Substantia nigra (tissue), 51 donors: ENCODE measurements at places on chromosomes 2 and 18.

DNA sequence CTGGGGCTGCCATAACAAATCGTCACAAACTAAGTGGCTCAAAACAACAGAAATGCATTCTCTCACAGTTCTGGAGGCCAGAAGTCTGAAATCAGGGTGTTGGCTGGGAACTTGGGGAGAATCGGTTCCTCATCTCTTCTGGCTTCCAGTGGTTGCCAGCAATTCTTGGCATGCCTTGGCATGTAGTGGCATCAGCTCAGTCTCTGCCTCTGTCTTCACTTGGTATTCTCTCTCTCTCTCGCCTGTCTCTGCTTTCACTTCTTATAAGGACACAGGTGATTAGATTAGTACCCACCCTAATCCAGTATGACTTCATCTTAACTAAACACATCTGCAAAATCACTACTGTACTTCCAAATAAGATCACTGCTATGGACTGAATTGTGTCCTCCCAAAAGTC is 695.4 kb upstream of the ID2 start:
- DNase-seq = no peak

GRCh38 chr2:231200805-231201474 is 2.5 kb downstream of the ARMC9 start:
- no peak for DNase-seq

- DNase-seq = no peak
Observed at GRCh38 chr2:110903548-110903947, 171.2 kb downstream of the ACOXL start.

GRCh38 chr2:19178175-19178574 is 180.2 kb downstream of the OSR1 start:
- DNase-seq = no peak

GRCh38 chr18:48609820-48610815 is 71.3 kb downstream of the CTIF start:
- DNase-seq = no peak

- DNase-seq = no peak
Observed at GRCh38 chr2:196128749-196129148, 42.6 kb downstream of the STK17B start.

DNA sequence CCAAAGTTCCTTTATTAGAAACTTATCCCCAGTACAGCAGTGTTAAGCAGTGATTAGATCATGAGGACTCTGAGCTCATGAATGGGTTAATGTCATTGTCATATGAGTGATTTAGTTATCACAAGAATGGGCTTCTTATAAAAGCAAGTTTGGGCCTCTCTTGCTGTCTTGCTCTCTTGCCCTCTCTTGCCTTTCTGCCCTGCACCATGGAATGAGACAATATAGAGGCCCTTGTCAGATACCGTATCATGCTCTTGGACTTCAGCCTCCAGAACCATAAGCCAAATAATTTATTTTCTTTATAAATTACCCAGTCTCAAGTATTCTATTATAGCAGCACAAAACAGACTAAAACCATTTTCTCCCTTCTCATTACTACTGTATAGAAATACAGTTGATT is 125.8 kb downstream of the TRABD2A start:
- DNase-seq = no peak

- DNase-seq = no peak
Observed at GRCh38 chr2:55223958-55224760, 7.9 kb downstream of the CLHC1 start.

- no peak for DNase-seq
Observed at GRCh38 chr18:39571511-39571910, 2005.9 kb upstream of the CELF4 start.

DNA sequence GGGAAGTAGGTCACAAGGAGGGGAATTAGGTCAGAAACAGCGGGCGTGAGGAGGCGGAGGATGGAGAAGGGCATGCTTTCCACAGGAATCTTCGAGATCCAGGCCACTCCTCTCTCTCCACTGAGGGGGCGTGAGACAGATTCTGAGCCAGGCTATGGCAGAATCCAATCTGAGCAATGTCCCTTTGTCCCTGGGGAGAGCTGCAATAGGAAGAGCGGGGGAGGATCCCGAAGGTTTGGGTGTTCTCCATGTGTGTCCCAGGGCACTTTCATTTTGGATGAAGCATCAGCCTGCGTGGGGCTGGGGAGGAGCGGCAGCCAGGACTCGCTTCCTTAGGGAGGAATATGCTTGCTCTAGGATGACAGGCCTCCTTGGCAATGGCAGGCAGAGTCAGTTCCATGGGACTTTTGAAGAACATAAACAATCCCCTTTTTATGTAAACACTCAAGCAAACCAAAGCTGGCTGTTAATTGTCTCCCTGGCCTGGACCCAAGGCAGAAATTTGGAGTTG is 84.0 kb downstream of the LIPG start:
- no peak for DNase-seq

DNA sequence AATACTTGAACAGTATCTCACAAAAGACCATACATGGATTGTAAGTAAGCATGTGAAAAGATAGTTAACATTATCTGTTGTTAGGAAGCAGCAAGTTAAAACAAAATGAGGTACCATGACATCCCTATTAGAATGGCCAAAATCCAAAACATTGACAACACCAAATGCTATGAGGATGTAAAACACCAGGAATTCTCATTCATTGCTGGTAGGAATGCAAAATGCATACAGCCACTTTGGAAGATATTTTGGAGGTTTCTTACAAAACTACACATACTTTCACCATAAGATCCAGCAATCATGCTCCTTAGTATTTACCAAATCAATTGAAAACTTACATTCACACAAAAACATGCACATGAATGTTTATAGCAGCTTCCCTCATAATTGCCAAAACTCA is 30.9 kb upstream of the ICOS start:
- no peak for DNase-seq

DNA sequence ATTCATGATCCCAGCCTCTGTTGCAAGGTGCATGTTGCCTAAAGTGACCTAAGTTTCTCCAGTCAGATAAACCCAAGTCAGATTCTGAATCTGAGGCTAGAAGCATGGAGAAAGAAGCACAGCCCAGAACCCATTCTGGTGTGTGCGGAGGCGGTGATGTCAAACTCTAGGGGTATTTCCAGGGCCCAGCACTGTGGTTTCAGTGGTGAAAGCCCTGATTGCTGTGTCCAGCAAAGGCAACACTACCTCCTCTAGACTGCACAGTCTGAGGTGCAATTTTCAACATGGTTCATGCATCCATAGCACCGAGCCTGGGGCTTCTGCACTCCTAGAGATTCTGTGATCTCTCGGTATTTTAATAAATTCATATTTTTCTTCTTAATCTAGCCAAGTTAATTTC is 264.8 kb upstream of the KLHL29 start:
- DNase-seq = no peak

GRCh38 chr18:57807336-57808117 is 4.4 kb upstream of the ATP8B1 start:
- no peak for DNase-seq

DNA sequence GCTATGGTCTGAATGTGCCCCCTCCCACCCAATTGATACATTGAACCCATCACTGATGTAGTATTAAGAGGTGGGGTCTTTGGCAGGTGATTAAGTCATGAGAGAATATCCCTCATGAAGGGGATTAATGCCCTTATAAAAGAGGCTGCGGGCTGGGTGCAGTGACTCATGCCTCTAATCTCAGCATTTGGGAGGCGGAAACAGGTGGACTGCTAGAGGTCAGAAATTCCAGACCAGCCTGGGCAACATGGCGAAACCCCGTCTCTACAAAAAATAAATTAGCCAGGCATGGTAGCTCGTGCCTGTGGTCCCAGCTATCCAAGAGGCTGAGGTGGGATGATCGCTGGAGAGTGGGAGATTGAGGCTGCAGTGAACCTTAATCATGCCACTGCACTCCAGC is 14.3 kb downstream of the POLR2D start:
- DNase-seq = no peak

- DNase-seq = no peak
Observed at GRCh38 chr18:57004366-57005121, 142.3 kb upstream of the BOD1L2 start.

GRCh38 chr2:150885236-150885635 is 376.4 kb downstream of the RBM43 start:
- DNase-seq = no peak

DNA sequence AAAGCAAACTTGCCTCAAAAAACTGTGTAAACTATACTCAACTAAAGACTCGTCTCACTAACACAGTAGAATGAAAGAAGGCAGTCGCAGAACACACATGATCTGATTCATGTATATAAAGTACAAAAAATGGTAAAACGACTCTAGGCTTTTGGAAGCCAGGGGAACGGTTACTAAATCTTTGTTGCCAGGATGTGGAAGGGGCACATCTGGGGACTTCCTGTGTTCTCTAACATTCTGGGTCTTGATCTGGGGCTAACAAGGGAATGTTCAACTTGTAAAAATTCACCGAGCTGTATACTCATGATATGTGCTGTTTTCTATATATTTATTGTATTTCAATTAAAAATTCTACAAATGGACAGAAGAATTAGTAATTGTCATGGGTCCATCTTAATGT is 14.3 kb upstream of the C2orf80 start:
- no peak for DNase-seq

DNA sequence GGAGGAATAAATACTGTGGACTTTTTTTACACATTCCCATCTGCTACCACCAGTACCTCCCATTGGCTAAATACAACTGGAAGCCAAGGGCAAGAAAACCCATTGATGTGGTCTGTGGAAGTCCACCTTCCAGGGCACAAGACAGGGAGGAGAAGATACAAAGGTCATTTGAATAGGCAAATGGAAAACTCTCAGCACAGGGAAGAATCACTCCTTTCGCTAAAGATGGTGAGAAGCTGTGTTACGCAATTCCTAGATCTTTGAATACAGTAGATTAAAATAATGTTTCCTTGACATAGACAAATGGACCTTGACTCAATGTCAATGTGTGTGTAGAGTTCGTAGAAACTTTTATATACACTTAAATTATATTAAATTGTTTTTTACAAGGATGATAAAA is 70.9 kb upstream of the ERBB4 start:
- no peak for DNase-seq

GRCh38 chr2:72946466-72946865 is 29.1 kb downstream of the EMX1 start:
- DNase-seq = no peak
